ENCODE measurements at places on chromosomes 13 and 19.

DNA sequence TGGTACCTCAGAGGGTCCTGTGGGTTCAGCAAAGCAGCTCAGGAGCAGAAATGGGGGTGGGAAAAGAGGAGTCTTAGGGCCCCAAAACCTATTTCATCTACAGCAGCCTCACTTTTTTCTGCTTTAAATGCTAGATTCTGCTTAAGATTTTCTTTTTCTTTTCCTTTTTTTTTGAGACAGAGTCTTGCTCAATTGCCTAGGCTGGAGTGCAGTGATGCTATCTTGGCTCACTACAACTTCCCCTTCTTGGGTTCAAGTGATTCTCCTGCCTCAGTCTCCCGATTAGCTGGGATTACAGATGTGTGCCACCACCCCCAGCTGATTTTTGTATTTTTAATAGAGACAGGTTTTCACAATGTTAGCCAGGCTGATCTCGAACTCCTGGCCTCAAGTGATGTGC lies 30.7 kb upstream of the WDFY2 start:
- DNase-seq = no peak

DNA sequence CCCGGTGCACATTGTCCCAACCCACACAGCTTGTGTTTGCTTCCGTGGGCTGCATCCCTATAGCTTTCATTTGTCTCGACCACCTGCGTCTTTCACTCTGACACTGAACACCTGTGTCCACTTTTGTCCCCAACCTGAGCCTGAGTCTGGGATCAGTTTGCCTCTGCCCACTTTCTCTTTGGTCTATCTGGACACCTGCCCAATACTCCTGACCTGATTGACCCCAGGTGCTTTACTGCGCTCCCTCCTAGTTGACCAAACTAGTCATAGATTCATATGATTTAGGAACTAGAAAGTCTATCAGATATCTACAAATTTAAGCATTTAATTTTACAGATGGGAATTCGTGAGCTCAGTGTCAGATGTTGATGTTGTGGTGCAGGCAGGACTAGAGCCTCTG lies 209.9 kb downstream of the DCT start:
- DNase-seq = no peak

- DNase-seq = no peak
Measured at GRCh38 chr13:49472186-49472585, 23.6 kb upstream of the PHF11 start.

DNA sequence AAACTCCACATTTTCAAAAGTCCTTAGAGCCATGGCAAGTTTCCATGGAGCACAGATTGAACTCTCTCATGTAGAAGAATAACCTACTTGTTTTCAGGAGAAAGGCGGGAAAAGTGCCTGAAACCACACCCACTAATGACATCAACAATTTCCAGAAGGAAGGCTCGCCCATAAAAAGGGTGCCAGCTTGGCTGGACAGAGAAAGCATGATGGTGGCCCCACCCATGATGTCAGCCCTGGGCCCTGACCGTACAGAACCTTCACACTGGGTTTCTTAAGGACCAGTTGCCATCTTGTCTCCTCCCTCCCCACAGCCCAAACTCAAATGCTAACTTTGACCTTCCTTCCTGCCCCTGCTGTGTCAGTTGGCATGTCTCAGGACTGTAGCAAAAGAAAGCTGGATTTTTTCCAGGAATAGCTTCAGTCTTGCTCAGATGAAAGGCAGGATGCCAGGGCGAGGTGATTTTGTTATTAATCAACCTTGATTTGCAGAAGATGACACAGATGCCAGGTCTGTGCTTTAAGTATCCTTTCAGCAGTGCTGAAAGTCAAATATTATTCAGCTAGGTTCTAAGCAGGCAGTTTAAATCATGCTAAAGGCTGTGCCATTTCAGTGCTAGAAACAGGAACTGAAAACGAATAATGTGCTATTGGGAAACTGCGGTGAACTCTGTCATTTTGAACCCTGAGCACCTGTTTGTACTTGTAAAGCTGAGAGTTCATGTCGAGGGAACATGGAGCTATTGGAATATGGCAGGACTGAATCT lies 89.5 kb upstream of the RFC3 start:
- DNase-seq = no peak

DNA sequence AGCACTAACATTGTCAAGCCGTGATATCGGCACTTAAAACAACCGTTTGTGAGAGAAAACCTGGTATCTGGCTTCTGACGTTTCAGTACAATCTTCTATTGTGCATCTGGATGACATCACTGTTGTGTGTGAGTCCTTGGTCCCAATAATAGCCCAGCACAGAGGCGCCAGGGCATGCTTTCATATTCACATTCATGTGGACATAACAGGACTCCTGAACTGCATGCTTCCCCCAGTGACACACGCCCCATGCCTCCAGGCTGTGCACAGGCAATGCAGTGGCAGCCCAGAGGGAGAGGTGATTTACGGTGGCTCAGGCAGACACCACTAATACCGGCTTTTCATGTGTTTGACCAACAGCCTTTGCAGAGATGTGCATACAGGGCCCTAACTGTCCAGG lies 58.1 kb downstream of the MRPL57 start:
- no peak for DNase-seq

DNA sequence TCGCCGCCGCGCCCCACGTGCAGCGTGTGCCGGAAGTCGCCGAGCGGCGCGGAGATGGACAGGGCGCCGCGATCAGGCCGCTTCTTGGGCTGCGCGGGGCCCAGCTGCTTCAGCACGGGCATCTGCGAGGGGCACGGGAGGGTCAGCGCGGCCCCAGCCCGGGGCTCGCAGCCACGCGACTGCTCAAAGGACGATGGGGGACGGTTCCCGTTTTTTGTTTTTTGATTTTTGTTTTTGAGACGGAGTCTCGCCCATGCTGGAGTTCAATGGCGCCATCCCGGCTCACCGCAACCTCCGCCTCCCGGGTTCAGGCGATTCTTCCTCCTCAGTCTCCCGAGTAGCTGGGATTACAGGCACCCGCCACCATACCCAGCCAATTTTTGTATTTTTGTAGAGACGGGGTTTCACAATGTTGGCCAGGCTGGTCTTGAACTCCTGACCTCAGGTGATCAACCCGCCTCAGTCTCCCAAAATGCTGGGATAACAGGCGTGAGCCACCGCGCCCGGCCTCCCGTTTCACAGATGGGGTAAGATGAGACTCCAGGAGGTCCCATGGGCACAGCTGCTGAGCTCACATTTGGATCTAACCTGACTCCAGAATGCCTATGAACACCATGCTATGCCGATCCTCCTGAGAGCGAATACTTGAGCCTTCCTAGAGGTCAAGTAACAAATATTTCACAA lies 2.0 kb upstream of the LENG9 start:
- no peak for DNase-seq
